ENCODE measurements at places on chromosomes 5 and 9. TPM values are rescaled to one million over a fixed set of nuclear protein-coding genes. Genes with fewer than 3 reads are reported as not detected.

DNA sequence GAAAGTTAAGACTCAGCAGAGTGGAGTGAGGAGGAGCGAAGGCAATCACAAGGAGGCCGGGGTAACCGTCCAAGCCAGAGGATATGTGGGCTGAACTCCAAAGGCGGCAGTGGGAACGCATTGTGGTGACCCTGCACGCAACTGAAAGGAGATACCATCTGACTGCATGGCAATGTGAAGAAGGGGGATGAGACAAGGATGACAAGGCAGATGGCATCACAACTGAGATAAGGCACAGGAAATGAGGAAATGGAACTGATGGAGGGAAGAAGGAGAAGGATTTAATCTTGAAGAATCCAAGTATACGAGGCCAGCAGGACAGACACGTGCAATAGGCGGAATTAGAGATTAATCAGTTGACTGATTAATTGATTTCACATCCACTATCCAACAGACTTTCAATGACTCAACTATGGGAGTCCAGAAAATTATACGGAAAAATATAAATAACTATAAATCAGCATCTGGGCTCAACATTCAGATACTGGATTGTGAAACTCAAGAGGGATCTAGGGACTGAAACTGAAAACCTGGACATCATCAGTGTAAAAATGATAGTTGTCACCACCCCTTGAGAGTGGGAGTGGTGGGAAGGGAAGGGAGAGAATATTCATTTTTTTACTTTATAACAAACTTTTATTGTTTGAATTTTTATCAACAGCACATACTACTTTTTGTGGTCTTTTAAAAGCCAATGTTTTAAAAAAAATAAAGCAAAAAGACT lies 86.1 kb downstream of the ARL15 start:
- no peak overlapping the region for H3K4me3 ChIP-seq
- H3K36me3 ChIP-seq: no peaks in the 10 kb centered on the region
- H3K4me1 ChIP-seq: peaks cover 3% of the 10 kb centered on the region

The CDC37L1 gene
- 38.8 TPM for total RNA-seq

DNA sequence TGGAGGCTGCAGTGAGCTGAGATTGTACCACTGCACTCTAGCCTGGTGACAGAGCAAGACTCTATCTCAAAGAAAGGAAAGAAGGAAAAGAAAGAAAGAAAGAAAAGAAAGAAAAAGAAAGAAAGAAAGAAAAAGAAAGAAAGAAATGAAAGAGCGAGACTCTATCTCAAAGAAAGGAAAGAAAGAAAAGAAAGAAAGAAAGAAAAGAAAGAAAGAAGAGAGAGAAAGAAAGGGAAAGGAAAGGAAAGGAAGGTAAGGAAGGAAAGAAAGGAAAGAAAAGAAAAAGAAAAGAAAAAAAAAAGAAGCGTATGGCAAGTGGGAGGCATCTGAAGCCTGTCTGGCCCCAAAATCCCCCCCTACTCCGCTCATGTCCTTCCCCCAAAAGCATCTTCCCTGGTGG lies 182.3 kb upstream of the MSX2 start:
- no peak overlapping the region for H3K4me3 ChIP-seq
- no peaks in the 10 kb centered on the region for H3K36me3 ChIP-seq
- H3K27ac ChIP-seq: no peak overlapping the region
- no peaks in the 10 kb centered on the region for H3K27me3 ChIP-seq

The TMEM252 gene
- not detected for total RNA-seq

GRCh38 chr5:120886351-120886860 lies 422.3 kb downstream of the PRR16 start:
- H3K27ac ChIP-seq: no peak overlapping the region
- DNase-seq: peak; percentile 11
- no peaks in the 10 kb centered on the region for H3K36me3 ChIP-seq
- no peaks in the 10 kb centered on the region for H3K27me3 ChIP-seq
- H3K4me1 ChIP-seq: no peaks in the 10 kb centered on the region
- no peak overlapping the region for H3K4me3 ChIP-seq

- no peaks in the 10 kb centered on the region for H3K27me3 ChIP-seq
- H3K4me3 ChIP-seq: no peak overlapping the region
- DNase-seq: no peak
These were observed 42.0 kb upstream of the LIFR start for GRCh38 chr5:38598296-38598993.

The TNFSF8 gene
- total RNA-seq: 2.6 TPM

Data from upper lobe of left lung (tissue), 6 donors.